T-cell (primary cell): ENCODE measurements at places on chromosomes 4 and X.
A peak's percentile ranks its signal among the peaks of the same experiment; 100 is the strongest.

GRCh38 chrX:6383917-6384316 is 151.0 kb downstream of the VCX3A start:
- no peak overlapping the region for H3K27ac ChIP-seq
- H3K4me1 ChIP-seq: no peaks in the 10 kb centered on the region
- DNase-seq: no peak
- H3K36me3 ChIP-seq: no peaks in the 10 kb centered on the region

GRCh38 chr4:23441530-23442069 is 448.2 kb downstream of the PPARGC1A start:
- H3K4me3 ChIP-seq: no peak overlapping the region
- no peaks in the 10 kb centered on the region for H3K4me1 ChIP-seq
- H3K36me3 ChIP-seq: no peaks in the 10 kb centered on the region

- no peak overlapping the region for H3K27ac ChIP-seq
- no peak overlapping the region for H3K4me3 ChIP-seq
- no peak for DNase-seq
- no peaks in the 10 kb centered on the region for H3K27me3 ChIP-seq
Observed at GRCh38 chrX:56928546-56928945, 66.8 kb downstream of the SPIN3 start.

DNA sequence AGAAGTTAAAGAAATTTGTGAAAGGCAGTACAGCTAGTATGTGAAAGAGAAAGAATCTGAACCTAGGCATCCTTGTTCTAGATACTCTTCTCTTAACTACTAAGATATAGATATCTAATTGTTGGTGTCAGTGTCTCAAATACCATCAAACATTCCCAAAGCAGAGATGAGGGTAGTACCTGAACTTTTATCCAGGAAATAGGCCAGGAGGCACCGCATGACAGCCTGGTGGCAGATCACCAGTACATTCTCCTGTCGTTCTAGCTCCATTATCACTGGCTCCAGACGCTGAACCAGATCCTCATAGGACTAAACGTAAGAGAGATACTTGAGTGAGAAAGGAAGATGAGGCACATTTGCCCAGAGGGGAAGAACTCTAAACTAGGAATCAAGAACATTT is 16.8 kb downstream of the TRO start:
- no peak overlapping the region for H3K27ac ChIP-seq
- H3K4me1 ChIP-seq: no peaks in the 10 kb centered on the region
- DNase-seq: no peak
- H3K36me3 ChIP-seq: no peaks in the 10 kb centered on the region
- no peaks in the 10 kb centered on the region for H3K27me3 ChIP-seq

DNA sequence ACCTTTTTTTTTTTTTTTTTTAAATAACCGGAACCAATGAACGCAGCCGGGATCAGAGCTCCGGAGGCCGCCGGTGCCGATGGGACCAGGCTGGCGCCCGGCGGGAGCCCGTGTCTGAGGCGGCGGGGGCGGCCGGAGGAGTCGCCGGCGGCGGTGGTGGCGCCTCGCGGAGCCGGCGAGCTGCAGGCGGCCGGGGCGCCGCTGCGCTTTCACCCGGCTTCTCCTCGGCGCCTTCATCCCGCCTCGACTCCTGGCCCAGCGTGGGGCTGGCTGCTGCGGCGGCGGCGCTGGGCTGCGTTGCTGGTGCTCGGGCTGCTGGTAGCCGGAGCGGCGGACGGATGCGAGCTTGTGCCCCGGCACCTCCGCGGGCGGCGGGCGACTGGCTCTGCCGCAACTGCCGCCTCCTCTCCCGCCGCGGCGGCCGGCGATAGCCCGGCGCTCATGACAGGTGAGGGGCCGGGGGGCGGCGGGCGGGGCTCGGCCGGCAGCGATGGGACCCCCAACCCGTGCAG is 337 bp downstream of the STIM2 start:
- H3K36me3 ChIP-seq: no peaks in the 10 kb centered on the region
- H3K4me1 ChIP-seq: peaks cover 51% of the 10 kb centered on the region
- no peaks in the 10 kb centered on the region for H3K27me3 ChIP-seq
- DNase-seq: peak; percentile 60

- H3K4me1 ChIP-seq: peaks cover 7% of the 10 kb centered on the region
- peaks cover 2% of the 10 kb centered on the region for H3K27me3 ChIP-seq
- no peak overlapping the region for H3K4me3 ChIP-seq
- no peaks in the 10 kb centered on the region for H3K36me3 ChIP-seq
- H3K27ac ChIP-seq: no peak overlapping the region
Observed at GRCh38 chr4:184978211-184978610, 40.1 kb upstream of the HELT start.

- H3K27me3 ChIP-seq: no peaks in the 10 kb centered on the region
- H3K36me3 ChIP-seq: no peaks in the 10 kb centered on the region
- peaks cover 4% of the 10 kb centered on the region for H3K4me1 ChIP-seq
- no peak overlapping the region for H3K27ac ChIP-seq
- DNase-seq: no peak
- H3K4me3 ChIP-seq: no peak overlapping the region
Observed at GRCh38 chrX:110409925-110410324, 51.3 kb downstream of the RTL9 start.

DNA sequence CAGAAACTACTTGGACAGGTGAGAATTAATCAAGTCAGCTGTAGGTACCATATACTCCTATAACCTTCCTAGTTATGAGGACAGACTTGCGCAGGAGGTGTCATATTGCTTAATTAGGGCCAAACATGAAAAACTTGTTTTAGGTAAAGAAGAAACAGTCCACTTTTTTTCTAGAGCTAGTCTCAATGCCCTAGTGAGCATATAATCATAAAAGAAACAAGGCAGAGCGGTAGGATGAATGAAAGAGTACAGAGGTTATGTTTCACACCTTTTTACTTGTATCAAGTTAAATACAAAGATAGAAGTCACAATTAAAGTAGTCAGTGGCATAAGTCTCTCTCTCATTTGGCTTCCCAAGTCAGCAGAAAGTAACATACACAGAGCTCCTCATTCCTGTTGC is 88.9 kb downstream of the RPS6KA6 start:
- no peak overlapping the region for H3K27ac ChIP-seq
- DNase-seq: no peak
- no peaks in the 10 kb centered on the region for H3K36me3 ChIP-seq
- H3K4me3 ChIP-seq: no peak overlapping the region
- H3K4me1 ChIP-seq: no peaks in the 10 kb centered on the region

- H3K27me3 ChIP-seq: no peaks in the 10 kb centered on the region
- H3K36me3 ChIP-seq: no peaks in the 10 kb centered on the region
- H3K27ac ChIP-seq: no peak overlapping the region
- peaks cover 5% of the 10 kb centered on the region for H3K4me1 ChIP-seq
Observed at GRCh38 chr4:184444953-184445309, 29.4 kb downstream of the IRF2 start.

GRCh38 chr4:168877511-168878491 is 132.3 kb downstream of the CBR4 start:
- peaks cover 20% of the 10 kb centered on the region for H3K27me3 ChIP-seq
- H3K4me1 ChIP-seq: peaks cover 4% of the 10 kb centered on the region
- DNase-seq: peak; percentile 5
- H3K27ac ChIP-seq: no peak overlapping the region
- no peak overlapping the region for H3K4me3 ChIP-seq
- H3K36me3 ChIP-seq: no peaks in the 10 kb centered on the region

DNA sequence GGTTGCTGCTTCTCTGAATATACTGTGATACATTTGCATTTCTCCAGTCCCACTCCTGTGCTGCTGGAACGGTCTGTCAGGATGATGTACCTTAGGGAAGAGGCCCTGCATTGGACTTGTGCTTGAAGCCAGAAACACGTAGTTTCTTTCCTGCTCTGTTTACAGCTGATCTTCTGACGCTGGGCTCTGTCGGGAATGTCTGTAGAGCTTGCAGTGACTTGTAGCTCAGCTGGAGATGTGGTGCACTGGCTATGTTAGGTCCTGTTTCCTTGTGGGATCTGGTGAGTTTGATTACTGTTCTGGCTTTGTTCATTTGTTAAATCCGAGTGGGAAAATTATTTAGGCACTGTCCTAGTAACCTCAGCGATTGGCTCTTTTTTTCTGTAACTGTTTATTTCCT is 137.2 kb upstream of the WDR1 start:
- no peaks in the 10 kb centered on the region for H3K36me3 ChIP-seq
- no peak for DNase-seq
- no peaks in the 10 kb centered on the region for H3K4me1 ChIP-seq

DNA sequence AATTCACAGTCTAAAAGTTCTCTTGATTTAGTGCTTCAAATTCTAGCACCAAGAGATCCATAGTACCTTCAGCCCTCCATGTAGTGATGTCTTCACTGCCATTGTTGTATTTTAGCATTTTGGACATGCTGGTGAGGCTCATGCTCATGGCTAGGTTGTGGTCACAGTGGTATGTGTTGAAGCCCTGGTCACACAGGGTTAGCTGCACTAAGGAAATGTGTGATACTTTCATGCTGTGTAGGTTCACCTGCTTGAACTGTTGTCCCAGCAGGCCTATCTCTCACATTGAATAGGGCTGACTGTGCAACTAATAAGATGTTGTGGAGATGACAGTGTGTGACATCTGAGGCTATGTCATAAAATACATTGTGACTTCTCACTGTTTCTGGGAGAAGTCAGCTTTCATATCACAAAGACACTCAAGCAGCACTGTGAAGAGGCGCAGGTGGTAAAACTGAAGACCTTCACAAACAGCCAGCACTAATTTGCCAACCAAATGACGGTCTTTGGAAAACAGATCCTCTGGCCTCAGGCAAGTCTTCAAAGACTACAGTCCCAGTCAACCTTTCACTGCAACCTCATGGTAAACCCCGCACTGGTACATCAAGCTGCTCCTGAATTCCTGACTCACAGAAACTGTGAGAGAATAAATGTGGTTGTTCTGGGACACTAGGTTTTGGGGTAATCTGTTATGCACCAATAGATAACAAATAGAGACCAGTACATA is 17.4 kb upstream of the ADH4 start:
- no peaks in the 10 kb centered on the region for H3K4me1 ChIP-seq
- DNase-seq: no peak
- no peaks in the 10 kb centered on the region for H3K27me3 ChIP-seq
- no peak overlapping the region for H3K4me3 ChIP-seq

- H3K4me3 ChIP-seq: no peak overlapping the region
- H3K36me3 ChIP-seq: no peaks in the 10 kb centered on the region
- no peaks in the 10 kb centered on the region for H3K27me3 ChIP-seq
- DNase-seq: no peak
- H3K4me1 ChIP-seq: no peaks in the 10 kb centered on the region
Observed at GRCh38 chrX:46713672-46714490, 45.0 kb downstream of the SLC9A7 start.

DNA sequence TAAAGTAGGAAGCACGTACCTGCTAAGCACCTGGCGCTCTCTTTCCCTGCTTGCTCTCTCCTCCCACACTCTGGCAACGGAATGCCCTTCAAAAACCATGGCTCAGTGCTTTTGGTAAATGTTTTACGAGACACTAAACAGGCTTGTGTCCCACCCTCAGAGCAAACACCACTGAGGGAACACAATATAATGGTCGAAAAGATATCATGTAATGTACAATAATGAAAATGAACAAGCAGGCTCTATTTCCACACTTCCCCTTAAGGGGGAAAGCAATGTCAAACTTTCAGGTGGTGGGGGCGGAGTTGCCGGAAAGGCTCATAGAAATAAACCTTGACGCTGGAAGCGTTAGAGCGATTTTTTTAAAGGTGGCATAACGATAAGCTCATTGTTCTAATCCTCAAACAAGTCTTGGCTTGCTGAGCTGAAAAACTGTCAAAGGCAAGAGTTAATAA is 115.1 kb downstream of the RBM47 start:
- no peaks in the 10 kb centered on the region for H3K4me1 ChIP-seq
- DNase-seq: no peak
- no peak overlapping the region for H3K4me3 ChIP-seq
- H3K27me3 ChIP-seq: no peaks in the 10 kb centered on the region
- H3K27ac ChIP-seq: no peak overlapping the region

GRCh38 chr4:19241895-19242294 is 1009.8 kb upstream of the SLIT2 start:
- no peaks in the 10 kb centered on the region for H3K27me3 ChIP-seq
- no peak for DNase-seq
- no peak overlapping the region for H3K27ac ChIP-seq
- H3K4me3 ChIP-seq: no peak overlapping the region
- H3K36me3 ChIP-seq: no peaks in the 10 kb centered on the region
- no peaks in the 10 kb centered on the region for H3K4me1 ChIP-seq

DNA sequence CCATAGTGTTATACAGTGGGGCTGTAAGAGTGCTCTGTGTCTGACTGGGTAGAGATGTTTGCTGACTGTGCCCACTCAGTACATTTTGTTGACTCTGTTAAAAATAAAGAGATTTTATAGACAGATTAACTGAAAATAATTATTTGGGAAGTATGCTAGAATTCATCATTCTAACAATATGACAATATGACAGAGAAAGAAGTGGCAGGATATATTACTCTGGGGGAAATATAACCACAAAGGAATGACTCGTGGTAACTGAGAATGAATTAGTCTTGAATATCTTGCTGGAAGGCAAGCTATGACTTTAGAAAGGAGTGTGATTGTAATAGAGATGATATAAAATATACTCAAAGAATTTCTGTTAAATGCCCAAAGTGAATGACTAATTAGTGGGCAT is 46.8 kb downstream of the TMEM165 start:
- peaks cover 4% of the 10 kb centered on the region for H3K4me1 ChIP-seq
- H3K4me3 ChIP-seq: no peak overlapping the region
- no peak for DNase-seq
- no peaks in the 10 kb centered on the region for H3K27me3 ChIP-seq
- H3K36me3 ChIP-seq: no peaks in the 10 kb centered on the region
- H3K27ac ChIP-seq: no peak overlapping the region

GRCh38 chr4:85102606-85103005 is 136.1 kb upstream of the WDFY3 start:
- H3K27me3 ChIP-seq: no peaks in the 10 kb centered on the region
- H3K27ac ChIP-seq: no peak overlapping the region
- H3K36me3 ChIP-seq: no peaks in the 10 kb centered on the region
- no peaks in the 10 kb centered on the region for H3K4me1 ChIP-seq
- no peak for DNase-seq

DNA sequence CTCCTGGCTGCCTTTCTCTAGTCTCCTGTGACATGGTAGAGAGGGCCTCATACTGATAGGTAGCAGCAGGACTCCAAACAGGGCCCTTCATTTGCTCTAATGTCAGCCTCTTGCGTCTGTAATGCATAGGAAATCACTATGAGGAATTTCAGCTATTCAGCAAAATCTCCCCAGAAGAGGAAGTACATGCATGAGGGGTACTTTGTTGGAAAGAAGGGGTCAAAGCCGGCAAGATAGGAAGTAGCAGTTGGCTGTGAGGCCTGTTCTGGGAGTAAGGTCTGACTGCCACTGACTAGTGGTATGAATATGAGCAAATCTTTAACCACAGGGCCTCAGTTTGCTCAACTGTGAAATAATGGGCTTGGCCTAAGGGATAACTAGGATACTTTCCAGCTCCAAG is 283.2 kb downstream of the ARHGAP10 start:
- H3K4me3 ChIP-seq: no peak overlapping the region
- no peak for DNase-seq
- no peaks in the 10 kb centered on the region for H3K36me3 ChIP-seq

DNA sequence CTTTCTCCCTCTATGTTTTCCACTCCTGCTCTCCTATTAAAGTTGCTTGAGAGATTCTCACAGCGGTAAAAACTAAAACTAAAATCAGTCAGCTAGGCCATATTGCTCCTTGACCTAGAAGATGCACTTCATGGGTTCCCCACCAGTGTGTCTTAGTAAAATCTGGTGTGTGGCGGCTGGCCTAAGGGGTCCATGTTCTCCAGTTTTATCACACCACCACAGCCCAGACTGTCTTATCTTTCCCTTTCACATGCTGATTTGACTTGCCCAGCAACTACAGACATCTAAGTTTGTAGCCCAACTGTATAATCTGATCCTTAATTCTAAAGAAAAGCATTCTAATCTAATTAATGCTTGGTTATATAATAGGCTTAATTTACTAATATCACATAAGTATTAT is 68.0 kb downstream of the ATP8A1 start:
- no peak overlapping the region for H3K4me3 ChIP-seq
- H3K27ac ChIP-seq: no peak overlapping the region
- H3K36me3 ChIP-seq: peaks cover 32% of the 10 kb centered on the region
- H3K27me3 ChIP-seq: no peaks in the 10 kb centered on the region
- DNase-seq: no peak
